ENCODE measurements at places on chromosomes 12 and 14.

DNA sequence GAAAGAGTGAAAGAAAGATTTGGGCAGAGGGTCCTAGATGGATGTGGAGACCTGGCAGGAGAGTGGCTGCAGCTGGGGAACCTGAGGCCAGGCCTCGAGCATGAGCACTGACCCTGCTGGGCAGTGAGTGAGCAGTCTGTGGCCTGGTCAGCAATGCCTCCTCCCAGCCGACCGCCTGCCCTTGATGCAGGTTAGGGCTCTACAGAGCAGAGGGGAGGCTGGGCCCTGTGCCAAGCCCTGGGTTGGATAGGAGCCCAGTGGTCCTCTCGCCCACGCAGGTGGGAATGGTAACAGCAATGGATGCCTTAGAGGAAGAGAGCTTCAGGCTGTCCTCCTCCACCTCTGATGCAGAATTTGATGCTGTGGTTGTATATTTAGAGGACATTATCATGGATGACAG is 59.8 kb downstream of the RAB35 start:
- DNase-seq, result no peak

GRCh38 chr14:95513291-95513690 is 3.2 kb downstream of the SYNE3 start:
- no peak for DNase-seq

DNA sequence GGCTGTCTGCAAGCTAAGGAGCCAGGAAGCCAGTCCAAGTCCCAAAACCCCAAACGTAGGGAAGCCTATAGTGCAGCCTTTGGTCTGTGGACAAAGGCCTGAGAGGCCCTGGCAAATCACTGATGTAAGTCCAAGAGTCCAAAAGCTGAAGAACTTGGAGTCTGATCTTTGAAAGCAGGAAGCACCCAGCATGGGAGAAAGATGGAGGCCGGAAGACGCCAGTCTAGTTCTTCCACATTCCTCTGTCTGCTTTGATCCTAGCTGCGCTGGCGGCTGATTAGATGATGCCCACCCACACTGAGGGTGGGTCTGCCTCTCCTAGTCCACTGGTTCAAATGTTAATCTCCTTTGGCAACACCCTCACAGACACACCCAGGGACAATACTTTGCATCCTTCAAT is 58.5 kb downstream of the CAPS2 start:
- DNase-seq, result no peak

DNA sequence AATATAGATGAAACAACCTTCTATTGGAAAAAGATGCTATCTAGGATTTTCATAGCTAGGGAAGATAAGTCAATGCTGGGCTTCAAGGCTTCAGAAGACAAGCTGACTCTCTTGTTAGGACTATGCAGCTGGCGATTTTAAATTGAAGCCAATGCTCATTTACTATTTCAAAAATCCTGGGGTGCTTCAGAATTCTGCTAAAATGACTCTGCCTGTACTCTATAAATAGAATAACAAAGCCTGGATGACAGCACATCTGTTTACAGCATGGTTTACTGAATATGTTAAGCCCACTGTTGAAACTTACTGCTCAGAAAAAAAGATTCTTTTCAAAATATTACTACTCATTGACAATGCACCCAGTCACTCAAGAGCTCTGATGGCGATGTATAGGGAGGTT is 155.1 kb downstream of the PIK3C2G start:
- DNase-seq, result no peak

DNA sequence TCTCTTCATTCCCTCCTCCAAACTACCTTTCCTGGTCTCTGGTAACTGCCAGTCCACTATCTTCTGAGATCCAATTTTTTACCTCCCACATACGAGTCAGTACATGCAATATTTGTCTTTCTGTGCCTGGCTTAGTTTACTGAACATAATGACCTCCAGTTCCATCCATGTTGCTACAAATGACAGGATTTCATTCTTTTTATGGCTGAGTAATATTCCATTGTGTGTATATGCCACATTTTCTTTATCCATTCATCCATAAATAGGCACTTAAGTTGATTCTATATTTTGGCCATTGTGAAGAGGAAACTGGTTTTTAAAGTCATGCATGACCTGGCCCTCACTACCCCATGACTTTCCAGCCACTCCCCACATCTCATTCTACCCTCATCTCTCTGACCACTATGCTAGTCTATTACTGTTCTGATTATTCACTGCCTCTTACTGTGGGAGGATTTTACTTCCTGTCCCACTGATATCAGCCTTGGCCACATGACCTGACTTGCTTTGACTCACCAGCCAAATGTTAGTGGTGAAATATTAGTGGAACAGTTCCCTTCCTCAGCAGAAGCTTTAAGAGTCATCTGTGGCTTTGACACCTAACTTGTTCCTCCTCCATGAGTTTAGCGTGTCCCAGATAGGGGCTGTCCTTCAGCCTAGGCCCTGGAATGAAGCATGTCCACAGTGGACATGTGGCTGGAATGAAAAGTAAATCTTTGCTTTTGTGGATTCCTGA is 52.2 kb downstream of the GOLGA5 start:
- DNase-seq, result peak; percentile 13

DNA sequence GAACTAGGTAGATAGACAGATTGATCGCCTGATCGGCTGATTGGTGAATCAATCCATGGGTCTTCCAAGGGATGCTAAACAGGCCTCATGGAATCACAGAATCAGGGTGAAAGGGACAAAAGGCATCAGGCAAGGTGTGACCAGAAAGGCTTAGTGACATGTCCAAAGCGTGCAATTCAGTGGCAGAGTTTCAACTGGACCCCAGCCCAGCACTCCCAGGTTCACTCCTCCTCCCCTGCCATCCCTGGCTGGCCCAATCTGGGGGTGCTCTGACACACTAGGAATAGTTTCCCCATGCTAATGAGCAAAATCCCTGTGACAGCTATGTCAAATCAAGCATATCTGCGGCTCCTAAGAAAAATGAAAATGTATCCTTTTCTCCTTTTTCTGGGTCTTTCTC is 50.4 kb downstream of the NINJ2 start:
- DNase-seq, result no peak

- DNase-seq, result no peak
Measured at GRCh38 chr12:58563621-58564020, 356.7 kb downstream of the LRIG3 start.

DNA sequence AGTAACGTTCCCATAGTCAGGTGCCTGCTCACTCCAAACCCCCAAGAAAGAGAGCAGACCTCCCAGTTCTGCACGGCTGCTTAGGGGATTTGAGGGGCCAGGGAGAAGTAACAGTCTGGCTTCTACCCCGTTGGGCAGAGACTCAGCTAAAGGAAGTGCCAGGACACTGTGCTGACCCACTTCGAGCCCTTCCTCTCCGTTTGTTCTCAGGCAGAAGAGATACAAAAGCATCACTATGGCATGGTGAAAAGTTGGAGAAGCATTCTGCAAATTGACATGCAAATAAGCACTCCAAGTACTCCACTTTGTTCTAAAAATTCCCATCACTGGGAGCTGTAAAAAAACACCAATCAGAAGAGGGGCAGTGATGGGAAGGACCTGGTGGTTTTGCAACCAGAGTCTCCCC is 239.1 kb downstream of the EGLN3 start:
- DNase-seq, result no peak
